ENCODE measurements at places on chromosomes 3 and 15.

- DNase-seq: no peak
Observed at GRCh38 chr3:10444511-10444910, 60.9 kb downstream of the ATP2B2 start.

DNA sequence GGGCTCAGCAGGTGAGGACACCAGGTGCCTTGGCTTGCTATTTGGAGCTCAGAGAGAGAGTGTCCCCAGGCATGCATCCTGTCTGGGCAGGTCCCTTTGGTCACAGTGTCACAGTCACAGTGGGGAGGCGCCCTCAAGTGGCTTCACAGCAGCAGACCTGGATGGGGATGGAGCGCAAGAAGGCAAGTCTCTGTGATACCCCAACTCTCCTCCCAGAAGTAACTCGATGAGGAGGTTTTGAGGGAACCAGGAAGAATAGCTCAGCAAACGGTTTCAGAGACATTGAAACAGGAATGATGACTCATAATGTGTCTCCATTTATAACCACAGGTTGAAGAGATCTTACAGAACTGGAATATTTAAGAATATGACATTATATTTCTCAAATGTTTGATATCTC is 66.5 kb upstream of the SH3GL3 start:
- no peak for DNase-seq

DNA sequence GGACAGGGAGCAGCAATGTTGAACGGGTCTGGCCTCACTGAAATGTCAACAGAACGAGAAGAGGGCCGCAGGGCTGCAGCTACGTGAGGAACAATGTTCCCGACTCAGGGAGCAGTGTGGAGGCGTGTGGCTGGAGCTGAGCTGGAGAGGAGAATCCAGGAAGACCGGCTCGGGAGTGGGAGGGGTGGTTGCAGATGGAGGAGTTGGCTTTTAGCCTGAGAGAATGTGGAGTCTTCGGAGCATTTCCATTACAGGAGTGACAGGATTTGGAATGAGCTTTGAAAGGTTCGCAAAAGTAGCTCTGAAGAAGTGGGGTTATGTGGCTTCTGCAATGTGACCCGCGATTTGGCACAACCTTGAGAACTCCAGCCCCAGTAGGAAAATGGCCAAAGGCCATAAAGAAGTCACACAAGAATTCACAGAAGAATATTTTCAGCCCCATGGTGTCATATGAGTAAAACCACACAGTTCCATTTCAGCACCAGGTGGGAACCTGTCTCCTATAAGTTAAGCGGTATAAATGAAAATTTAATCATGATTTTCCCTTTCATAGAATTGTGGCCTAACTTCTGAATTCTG is 78.8 kb upstream of the NSMCE3 start:
- no peak for DNase-seq

GRCh38 chr15:73624530-73624929 is 8.7 kb downstream of the NPTN start:
- DNase-seq: no peak

- DNase-seq: no peak
Observed at GRCh38 chr3:113151461-113152031, 59.8 kb upstream of the BOC start.

- no peak for DNase-seq
Observed at GRCh38 chr15:58558777-58559176, 127.0 kb downstream of the LIPC start.

- no peak for DNase-seq
Observed at GRCh38 chr3:36142746-36143145, 237.6 kb upstream of the STAC start.

GRCh38 chr3:145384307-145384706 is 776.7 kb downstream of the PLOD2 start:
- no peak for DNase-seq

- peak; percentile 97 for DNase-seq
Observed at GRCh38 chr15:75023181-75023871, at the start of gene PPCDC. PPCDC (plus strand) TSS chr15:75023590; CDS start chr15:75028319, 4,729 bp downstream.

DNA sequence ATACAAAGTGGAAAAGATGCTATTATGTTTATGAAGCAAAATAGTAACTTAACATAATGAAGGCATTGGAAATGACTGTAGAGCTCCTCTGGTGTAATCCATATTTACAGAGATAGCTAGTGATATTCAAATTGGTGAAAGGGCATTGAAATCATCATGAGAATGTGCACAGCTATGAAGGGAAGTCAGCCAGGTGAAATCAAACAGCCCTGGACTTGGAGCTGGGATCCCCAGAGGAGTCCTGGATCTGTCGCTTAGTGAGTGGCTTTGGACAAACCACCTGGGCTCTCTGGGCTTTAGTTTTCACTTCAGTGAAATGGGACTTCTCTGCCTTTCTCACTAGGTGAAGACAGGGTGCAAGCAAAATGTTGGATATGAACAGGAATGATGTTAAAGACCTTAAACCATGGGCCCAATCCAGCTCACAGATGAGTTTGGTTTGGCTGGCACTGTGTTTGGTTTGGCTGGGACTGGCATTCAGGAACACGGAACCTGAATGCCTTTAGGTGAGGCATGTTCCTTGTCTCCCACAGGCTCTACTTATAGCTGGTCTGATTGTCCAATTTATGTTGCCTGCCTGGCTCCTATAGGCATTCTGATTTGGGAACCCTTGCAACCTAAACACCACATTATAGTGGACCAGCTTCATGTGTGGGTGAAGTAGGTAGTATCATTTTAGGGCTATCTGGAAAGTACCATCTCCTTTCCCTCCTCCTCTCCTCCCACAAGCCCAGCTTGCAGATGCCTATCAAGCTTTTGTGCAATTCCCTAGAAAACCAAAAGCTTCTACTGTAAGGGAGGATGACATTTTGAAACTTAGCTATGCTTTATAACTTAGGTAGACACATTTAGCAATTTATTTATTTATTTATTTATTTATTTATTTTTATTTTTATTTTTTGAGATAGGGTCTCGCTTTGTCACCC is 110.6 kb upstream of the TNFAIP8L3 start:
- no peak for DNase-seq

- DNase-seq: peak; percentile 16
Observed at GRCh38 chr15:29822684-29823459, 604 bp upstream of the TJP1 start.

DNA sequence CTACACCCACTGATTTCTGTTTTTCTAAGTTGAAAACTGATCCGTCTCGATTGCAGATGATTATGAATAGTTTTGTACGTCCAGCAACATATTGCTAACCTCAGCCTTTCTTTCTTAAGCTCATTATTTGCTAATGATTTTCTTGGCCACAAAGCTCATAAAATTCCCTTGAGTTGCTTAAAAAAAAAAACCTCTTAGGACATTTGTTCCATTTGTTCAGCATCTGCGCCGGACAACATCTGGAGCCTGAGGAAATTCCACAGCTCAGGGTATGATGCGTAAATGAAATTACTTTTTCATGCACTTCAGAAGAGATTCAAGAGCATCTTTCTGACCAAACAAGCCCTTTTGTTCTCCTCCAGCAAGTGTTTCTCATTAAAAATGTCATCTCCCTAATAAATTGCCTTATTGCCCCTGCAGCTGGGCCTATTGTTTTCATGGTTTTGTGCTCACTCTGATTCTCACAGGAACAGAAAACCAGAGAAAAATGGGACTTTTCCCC is 249.1 kb upstream of the MCTP2 start:
- DNase-seq: no peak

GRCh38 chr3:55059027-55059629 is 131.3 kb upstream of the LRTM1 start:
- no peak for DNase-seq

DNA sequence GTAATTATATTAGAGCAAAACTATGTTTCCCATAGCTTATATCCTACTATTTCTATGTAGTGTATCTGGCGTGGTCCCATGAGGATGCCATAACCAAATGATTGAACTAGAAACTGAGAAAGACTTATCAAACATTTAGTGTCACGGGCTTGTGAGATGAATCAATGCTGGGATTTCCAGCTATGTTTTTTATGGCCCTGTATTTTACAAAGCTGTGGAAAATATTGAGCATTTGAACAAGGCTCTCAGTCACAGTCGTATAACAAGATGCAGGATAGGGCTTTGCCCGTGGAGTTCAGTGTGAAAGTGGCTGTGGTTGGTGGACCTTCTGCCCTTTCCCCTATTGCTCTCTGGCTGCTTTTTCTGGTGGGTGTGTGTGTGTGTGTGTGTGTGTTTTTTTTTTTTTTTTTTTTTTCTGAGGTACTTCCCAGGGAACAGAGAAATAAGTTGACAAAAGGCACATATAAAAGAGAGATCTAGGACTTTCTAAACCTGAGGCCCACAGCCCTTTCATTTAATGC is 60.7 kb downstream of the CACNA1D start:
- DNase-seq: no peak

GRCh38 chr3:41693799-41694198 is 268.1 kb downstream of the ULK4 start:
- no peak for DNase-seq

DNA sequence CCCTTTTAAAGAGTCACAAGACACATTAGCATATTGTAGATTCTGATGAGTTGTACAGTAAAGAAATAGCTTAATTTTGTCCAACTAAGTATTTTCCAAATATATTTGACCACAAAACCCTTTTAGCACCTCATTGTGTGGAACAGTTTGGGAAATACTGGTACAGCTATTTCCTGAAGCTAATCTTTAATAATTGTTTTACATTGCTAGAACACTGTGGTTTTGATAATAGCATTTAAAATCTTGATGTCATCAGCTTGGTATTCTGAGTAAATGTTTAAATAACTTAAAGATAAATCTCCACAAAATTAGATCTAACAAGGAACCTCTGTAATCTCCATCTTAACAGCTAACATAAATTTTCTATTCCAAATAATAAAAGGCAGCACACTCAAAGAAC is 140.0 kb upstream of the MLF1 start:
- DNase-seq: no peak

- DNase-seq: no peak
Observed at GRCh38 chr15:73962433-73962832, 29.7 kb downstream of the STOML1 start.

DNA sequence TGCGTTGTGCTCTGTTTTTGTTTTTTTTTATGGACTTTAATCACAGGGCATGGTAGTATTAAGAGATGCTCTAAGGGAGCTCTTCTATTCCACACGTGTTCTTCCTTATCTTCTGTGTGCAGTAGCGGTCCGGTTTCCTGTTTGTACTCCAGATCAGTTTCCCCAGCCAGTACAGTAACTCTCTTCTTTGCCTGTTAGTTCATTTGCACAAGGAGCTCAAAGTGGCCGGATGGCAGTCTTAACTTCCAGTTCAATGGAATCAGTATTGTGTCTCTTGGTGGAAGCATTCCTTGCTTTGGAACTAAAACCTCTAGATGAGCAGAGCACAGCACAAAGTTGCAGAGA is 122.0 kb downstream of the KLF13 start:
- DNase-seq: no peak

- no peak for DNase-seq
Observed at GRCh38 chr3:184565421-184566211, 4.0 kb downstream of the EPHB3 start.

GRCh38 chr3:64647825-64648224 is 40.0 kb downstream of the ADAMTS9 start:
- no peak for DNase-seq

- no peak for DNase-seq
Observed at GRCh38 chr3:120192579-120192978, 92.4 kb downstream of the GPR156 start.

GRCh38 chr3:128426128-128426921 is 40.4 kb downstream of the DNAJB8 start:
- DNase-seq: peak; percentile 71

DNA sequence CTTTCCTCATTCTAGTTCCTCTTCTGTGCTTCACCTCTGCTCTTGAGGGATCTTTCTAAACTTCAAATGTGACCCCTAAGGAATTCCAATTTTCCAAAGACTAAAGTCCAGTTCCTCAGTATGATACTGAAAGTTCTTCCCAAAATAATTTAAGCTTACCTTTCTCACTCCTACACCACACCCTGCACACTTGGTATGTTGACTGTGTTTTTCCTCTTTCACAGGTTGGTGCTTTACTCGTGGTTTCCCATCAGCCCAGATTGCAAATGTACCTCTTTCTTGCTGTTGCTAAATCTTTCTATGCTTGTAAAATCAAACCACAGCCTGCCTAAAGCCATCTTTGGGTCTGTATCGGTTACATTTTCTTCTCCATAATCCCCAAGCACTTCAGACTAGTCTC is 30.5 kb upstream of the CLDN16 start:
- no peak for DNase-seq

DNA sequence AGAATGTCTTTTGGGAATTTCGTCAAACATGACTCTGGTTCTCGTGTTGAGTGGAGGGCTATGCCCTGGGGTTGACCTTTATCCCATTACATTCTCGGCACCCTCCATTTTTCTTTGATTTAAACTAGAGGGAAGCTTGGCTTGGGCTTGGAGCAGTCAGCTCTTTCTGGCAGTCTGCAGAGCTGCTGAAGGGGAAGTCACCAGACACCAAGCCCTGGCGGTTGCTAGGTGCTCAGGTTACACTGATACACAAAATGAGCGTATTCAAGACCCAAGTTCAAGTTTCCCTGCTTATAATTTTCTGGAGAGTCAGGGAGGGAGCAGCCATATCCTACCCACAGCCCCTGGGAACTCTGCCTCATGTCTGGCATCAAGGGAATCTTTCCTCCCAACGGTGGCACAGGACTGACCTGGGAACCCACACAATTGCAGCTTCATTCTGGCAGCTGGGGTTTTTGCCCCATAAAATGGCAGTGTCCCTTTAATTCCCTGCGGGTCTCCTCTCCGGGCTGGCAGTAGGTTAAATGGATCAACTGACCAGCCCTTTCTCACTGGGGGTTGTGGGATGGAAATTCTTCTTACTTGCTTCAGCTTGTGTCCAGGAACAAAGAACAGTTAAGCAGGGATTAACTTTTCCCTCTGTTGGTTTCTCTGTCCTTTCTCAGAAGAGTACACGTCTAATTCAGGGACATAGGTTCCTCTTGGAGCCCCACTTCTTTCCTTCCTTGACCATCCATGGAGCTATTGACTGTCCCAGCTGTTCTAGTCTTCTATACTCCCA is 110.0 kb upstream of the DLG1 start:
- DNase-seq: no peak

DNA sequence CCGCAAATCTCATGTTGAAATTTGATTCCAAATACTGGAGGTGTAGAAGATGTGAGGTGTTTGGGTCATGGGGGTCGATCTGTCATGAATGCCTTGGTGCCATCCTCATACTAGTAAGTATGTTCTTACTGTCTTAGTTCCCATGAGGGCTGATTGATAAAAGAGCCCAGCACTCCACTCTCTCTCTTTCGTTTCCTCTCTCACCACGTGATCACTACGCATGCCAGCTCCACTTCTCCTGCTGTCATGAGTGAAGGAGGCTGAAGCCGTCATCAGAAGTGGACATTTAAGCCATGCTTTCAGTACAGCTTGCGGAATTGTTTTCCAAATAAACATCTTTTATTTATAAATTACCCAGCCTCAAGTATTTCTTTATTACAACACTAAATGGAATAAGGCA is 6.1 kb downstream of the OR5H15 start:
- DNase-seq: peak; percentile 18

- DNase-seq: no peak
Observed at GRCh38 chr3:119600732-119601131, 3.0 kb downstream of the PLA1A start.

All from COLO829 (cell line).